CD4-positive, alpha-beta T cell treated with Interleukin-4 for 4 hours (primary cell): ENCODE measurements at places on chromosomes 2 and 18.

GRCh38 chr2:28096421-28096820, 205.9 kb downstream of the BABAM2 start:
- DNase-seq = no peak

- no peak for DNase-seq
Observed at GRCh38 chr2:20207051-20207450, 17.9 kb downstream of the SDC1 start.

DNA sequence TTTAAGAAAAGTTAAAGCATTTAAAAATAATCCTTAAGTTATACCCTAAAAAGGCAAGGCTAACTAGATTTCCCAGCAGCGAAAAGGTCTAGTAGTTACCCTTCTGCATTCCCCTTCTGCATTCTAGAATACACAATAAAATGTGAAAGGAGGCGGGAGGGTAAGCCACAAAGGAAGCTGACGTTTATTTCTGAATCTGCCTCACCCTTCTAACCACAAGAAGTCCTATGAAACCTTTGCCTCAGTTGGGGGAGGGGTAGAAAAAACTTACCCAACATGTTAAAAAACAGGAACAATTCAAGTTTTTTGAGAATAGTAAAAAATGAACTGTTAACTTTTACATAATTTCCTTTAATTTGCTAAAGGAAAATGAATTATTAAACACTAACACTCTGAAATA, 11.3 kb downstream of the STK17B start:
- DNase-seq = peak; percentile 89

DNA sequence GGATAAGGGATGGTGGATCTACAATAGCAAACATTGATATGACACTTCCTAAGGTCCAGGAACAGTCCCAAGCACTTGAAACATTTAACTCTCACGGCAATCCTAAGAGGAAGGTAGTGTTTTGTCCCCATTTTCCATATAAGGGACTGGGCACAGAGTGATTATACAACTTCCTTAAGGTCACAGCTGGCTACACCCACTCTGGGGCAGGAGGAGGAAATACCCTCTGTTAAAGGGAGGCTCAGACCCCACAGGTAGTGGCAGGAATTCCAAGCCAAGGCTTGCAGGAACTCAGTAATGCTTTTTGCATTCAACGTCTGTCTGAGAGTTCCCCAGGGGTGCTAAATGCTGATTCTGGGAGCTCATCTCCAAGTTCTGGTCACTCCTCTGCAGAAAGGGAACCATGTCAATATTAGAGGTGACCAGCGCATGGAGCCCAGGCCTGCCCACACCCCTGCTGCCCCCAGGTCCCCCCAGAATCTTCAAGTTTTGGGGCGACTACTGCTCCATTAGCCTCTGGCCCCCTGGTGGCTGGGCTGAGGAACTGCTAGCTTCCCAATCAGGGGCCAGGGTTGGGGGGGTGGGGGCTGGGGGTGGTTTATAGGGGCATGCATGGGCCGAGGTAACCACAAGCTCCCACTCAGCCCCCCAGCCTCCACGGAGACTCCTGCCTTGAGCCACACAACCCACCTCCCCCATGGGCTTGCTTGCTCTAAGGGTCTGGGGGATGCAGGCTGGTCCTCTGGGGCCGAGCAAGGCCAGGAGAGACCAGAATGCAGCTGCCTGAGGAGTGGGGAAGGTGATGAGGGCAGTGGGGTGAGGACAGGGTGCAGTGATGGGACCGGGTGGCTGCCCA, 11.1 kb downstream of the OBSL1 start:
- peak; percentile 5 for DNase-seq

- peak; percentile 16 for DNase-seq
Observed at GRCh38 chr2:237291138-237291792, 122.7 kb downstream of the COL6A3 start.

GRCh38 chr2:219591091-219591490, 6.6 kb upstream of the STK11IP start:
- no peak for DNase-seq

GRCh38 chr2:11891028-11891427, 144.6 kb downstream of the LPIN1 start:
- DNase-seq = no peak

DNA sequence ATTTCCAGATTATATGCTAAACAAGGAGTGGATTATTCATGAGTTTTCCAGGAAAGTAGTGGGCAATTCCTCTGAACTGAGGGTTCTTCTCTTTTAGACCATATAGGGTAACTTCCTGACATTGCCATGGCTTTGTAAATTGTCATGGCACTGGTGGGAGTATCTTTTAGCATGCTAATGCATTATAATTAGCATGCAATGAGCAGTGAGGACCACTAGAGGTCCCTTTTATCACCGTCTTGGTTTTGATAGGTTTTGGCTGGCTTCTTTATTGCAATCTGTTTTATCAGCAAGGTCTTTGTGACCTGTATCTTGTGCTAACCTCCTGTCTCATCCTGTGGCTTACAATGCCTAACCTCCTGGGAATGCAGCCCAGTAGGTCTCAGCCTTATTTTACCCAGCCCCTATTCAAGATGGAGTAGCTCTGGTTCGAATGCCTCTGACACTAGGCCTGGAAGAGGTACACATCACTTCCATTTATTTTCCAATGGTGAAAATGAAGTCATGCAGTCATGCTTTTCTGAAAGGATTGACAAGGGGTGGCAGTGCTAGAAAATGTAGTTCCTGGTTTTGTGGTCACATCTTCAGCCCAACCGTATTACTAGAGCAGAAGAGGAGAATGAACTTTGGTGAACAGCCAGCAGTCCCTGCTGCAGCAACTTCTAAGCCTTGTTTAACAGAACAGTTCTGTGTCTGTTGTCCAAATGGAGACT, 26.6 kb upstream of the ITGA4 start:
- peak; percentile 60 for DNase-seq

DNA sequence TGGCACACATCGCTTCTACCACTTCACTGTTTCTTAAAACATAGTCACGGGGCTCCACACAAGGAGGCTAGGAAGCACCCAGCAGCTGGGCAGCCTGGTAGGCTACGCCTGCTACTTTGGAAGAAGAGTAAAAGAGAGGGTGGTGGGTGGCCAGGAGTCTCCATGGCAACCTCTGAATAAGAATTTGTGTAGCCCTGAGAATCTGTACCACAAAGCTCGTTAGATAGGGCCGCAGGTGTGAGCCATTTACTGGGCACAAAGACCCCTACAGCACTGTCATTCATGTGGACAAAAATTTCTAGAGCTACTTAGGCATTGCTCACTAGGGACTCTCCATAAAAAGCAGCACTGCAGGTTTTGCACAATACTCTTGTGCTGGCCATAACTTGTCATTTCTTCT, 166.4 kb upstream of the MSH6 start:
- no peak for DNase-seq

DNA sequence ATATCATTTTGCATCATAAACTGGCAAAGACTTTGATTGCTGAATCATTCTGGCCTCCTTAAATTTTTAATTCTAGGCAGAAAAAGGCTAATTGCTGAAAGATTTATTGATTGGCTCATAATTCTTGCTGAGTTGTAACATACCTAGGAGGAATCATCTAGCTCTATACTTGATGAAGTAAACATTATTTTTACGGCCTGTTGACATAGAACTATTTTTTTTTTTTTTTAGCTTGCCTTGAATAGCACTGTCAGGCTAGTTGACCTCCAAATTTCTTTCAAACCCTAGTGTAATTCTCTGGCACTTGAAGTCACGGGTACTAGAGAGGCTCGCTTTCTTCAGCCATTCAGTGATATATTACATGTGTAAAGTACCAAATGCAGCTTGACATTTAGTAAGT, 2.8 kb downstream of the SERPINB12 start:
- no peak for DNase-seq

DNA sequence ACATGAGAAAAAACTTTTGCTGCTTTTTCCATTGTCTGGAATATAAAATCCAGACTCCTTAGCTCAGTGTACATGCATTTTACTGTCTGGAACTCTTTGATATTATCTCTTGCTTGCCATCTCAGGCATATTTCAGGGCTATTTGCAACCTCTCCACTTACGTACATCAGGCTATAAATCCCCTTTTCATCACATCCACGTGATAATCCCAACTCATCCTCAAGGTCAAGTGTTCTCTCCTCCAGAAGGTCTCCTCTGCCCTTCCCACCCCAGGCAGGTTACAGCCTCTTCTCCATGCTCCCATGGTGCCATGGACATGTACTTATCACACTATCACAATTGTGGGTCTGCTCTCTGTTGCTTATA, 202.5 kb upstream of the RBMS1 start:
- DNase-seq = no peak

- DNase-seq = no peak
Observed at GRCh38 chr2:31137211-31138036, 816 bp downstream of the GALNT14 start.

- no peak for DNase-seq
Observed at GRCh38 chr2:196181484-196181883, 10.1 kb upstream of the STK17B start.

DNA sequence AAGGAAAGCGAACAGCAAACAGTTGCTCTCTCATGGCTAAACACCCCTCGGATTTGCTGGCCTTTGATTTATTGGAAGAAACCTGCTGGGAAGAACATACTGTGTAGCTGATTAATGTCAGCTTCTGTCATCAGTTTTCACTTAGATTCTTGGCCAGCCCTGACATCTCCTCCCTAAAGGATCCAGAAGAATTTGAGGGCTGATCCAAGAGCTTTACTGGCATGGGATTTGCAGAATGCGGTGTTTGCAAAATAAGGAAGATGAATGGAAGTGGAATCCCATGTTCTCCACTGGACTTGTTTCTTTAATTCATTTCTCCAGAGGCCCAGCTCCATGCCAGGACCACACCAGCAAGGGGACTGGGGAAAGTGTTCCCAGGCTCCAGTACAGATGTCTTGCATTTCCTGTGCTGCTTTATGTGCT, 80.5 kb downstream of the RDH14 start:
- DNase-seq = no peak

GRCh38 chr2:129731907-129732629, 247.4 kb upstream of the RAB6C start:
- DNase-seq = no peak

DNA sequence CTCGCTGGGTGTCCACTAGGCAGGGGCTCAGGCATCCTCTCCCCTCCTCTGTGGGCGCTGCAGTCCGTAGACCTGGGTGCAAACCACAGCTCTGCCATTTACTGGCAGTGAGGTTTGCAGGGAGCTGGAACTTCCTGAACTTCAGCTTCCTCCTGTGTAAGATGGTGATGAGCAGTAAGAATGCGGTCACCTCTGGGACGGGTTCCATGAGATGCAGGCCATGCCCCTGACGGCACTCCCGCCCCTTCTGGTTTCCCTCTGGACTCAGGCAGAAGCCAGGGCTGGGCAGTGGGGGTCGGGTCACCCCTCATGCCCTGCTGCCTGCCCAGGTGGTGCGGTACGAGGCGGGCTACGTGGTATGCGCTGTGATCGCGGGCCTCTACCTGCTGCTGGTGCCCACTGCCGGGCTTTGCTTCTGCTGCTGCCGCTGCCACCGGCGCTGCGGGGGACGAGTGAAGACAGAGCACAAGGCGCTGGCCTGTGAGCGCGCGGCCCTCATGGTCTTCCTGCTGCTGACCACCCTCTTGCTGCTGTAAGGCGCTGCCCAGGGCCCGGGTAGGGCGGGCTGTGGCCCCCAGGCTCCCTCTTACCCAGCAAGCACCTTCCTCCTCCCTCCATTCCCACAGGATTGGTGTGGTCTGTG, 1.5 kb downstream of the PROM2 start:
- no peak for DNase-seq

DNA sequence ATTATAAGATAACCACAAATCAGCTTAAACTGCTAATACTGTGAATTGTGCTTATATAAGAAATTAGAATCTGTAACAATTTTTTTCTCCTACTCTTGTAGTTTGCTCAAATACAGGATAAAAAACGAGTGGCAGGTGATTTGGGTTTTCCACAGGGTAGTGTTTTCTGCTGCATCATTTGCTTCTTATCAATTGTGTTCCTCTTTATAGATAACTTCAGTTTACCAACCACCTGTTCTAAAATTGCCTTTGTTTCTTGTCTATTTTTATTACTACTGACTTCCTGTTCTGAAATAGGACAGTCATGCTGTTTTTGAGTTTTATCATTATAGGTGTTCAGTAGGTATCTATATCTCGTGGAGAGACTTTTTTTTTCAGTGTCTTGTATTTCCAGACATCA, 56.9 kb downstream of the MFSD6 start:
- DNase-seq = no peak

GRCh38 chr2:28623582-28624405, 127.8 kb upstream of the PPP1CB start:
- no peak for DNase-seq

DNA sequence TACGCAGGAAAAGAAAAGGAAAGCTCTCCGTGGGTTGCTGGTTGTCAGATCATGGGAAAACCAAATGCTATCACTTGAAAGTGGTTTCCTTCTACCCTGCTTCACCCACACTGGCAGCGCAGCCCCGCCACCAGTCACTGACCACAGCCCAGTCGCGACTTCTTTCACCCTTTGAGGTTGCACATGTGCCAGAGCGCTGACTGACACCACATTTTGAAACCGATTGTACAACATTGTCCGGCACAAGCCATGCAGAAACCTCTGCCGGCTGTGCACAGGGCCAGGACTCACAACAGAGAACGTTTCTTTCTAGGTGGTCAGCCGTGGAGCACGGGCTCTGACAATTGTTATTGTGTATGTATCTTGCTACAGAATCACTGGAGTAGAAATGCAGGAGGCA, 827.2 kb upstream of the POU3F3 start:
- DNase-seq = no peak

GRCh38 chr2:46164529-46165301, 132.5 kb upstream of the EPAS1 start:
- no peak for DNase-seq

DNA sequence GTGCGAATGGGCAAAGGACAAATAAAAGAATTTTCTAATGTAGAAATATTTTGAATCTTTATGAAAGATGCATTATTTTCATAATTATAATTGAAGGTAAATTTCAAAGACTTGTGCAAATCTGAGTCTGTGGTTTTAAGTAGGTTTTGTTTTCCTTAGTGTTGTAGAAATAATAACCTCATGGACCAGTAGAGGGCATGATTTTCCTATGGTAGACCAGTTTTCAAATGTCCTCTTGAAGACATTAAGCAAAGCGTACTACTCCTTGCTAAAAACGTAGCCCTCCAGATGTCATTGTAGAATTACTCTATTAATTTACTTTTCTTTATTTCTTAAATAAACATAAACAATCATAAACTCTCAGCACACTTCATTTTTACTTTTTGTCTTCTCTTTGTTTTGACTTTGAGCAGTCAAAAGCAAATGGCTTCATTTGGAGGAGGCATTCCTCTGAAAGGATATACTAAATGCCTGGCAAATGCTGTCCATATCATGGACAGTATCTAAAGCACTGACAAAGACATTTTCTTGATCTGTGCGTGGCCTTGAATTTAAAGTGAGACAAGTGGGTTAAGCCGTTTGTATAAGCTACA, 85.8 kb upstream of the FAM237A start:
- DNase-seq = peak; percentile 34

DNA sequence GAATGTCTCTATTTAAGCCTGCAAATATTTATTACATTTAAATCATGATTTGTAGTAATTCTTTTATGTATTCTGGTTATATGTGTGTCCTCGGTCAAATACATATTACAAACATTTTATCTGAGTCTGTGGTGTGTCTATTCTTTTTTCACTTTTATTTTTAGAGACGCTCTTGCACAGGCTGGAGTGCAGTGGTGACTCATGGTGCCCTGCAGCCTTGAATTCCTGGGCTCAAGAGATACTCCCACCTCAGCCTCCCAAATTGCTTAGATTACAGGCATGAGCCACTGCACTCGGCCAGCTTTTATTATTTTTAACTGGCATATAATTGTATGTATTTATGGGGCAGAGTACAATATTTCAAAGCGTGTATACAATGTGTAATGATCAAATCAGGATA, 47.5 kb downstream of the ARID5A start:
- DNase-seq = no peak
